ENCODE measurements at places on chromosomes 5 and 9. TPM values are rescaled to one million over a fixed set of nuclear protein-coding genes. Genes with fewer than 3 reads are reported as not detected.

- DNase-seq = no peak
Measured at GRCh38 chr5:170755679-170756456, 27.7 kb upstream of the GABRP start.

DNA sequence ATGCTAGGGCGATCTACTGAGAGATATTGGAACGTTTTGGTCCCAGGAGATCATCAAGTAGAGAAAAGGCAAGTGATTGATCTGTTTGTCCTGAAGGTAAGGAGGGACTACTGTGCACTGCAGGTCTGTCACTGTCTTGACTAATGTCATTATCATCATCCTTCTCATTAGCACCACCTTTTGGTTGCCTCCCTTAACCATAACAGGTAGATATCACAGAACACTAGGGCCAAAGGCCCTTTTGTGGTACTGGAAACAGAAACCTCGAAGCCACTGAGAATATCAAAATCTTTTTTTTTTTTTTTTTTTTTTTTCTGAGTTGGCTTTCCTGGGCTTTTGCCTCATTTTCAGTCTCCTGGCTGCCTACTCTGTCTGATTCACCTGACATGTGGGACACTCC is 134.0 kb downstream of the KCTD16 start:
- DNase-seq = no peak

- no peak for DNase-seq
Measured at GRCh38 chr9:115267790-115268189, 149.8 kb upstream of the TNC start.

DNA sequence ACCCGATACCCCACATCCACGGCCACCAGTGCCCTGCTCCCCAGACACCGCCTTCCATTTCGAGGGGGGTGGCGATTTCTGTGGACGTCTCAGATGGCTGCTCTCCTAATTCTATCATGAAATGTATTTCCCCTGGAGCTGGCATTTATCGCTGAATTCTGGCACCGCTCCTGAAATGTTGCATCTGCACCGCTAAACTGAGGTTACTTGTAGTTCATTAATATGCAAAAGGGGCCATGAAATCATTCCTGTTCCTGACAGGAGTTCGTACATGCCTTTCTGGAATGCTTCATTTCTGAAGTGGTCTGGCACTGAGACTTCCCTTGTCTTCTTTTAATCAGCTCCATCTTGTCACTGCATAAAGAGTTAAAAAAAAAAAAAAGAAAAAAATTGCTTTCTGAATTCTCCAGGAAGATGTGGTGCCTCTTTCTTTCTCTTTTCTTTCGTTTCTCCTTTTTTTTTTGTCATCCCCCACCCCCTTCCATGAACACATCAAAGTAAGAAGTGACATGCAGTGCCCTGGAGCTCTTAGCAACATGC is 97.7 kb upstream of the SMARCA2 start:
- DNase-seq = no peak

GRCh38 chr5:64767959-64768357 is 533 bp downstream of the SREK1IP1 start:
- DNase-seq = no peak

Gene CCDC180
- 8.5 TPM for total RNA-seq

Gene SLIT3
- total RNA-seq = 108 TPM

Gene IFNB1
- not detected for total RNA-seq

Gene KCNMB1
- 30.0 TPM for total RNA-seq

Gene GRXCR2
- not detected for total RNA-seq
